ENCODE measurements at places on chromosomes 2 and 18.

- no peak for DNase-seq
These were observed 34.8 kb upstream of the CCDC102B start for GRCh38 chr18:68763083-68763482.

DNA sequence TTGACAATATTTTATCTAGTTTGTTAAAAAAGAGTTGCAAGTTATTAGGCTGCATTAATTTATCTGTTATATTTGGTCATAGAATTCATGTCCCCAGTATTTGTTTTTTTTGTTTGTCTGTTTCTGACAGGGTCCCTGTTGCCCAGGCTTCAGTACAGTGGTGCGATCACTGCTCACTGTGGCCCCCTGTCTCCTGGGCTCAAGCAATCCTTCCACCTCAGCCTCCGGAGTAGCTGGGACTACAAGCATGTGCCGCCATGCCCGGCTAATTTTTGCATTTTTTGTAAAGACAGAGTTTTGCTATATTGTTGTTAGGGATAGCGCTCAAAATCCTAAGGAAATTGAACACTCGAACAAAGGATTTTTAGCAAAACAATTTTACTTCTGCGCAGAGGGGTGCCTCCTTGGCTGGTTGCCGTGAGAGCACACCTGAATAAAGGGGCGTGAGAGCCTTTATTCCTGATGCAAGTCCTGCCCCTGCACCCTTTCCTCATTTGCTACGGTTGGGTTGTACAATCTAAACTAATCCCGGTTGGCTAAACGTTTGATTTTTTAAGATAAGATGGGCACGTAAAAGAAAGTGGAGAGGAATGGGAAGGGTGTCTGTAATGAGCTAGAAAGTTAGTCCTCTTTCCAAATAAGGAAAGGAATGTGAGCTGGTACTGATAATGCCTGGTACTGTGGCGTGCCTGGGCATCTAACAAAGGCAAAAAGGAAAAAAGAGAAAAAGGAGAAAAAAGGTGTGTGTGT lies 65.5 kb downstream of the COMMD1 start:
- DNase-seq: no peak

DNA sequence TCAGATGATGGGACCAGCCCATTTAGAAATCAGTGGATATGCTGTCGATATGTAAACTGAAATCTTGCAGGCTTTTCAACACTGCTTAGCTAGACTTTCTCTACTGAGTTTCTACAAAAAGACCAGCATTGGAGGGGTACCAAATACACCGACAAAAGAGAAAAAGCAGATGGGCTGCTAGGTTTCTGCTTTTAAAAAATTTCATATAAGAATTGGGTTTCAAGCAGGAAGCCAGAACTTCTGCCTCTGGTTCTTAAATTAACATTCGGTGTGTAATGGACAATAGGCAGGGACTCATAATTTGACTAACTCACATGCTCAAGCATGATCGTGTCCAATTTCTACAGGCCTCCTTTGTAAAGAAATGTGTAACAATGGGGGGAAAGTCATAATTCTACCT lies 3.1 kb downstream of the ARL4C start:
- DNase-seq: no peak

DNA sequence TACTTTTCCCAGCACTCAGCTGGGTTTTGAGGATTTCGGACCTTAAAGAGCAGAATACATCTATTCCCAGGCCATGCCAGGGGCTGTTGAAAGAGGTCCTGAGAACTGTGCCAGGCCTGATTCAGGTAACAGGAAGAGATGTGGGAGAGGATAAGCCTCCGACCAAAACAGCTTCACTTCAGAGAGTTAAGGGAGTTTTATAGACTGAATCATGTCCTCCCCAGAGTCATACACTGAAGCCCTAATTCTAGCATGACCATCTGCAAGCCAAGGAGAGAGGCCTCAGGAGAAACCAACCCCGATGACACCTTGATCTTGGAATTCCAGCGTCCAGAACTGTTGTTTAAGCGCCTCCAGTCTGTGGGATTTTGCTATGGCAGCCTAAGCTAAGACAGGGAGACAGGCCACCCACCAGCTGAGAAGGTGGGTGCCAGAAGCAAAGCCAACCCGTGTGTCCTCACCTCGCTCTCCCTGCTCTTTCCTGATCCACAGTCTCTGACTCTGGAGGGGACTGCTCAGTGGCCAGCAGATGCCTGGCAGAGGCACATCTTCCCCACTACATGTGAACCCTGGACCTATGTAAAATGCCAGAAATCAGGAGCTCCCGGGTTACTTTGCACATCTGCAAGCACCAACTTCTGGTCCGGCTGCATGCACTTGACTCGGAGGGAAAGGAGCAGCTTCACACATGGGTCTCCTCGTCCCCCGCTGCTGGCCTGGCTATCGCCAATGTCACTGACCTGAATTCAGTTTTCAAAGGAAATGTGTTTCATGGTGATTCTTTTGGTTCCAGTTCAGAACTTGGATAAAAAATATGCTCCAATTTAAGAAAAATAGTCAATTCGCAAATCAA lies 116.8 kb upstream of the EPC2 start:
- no peak for DNase-seq

DNA sequence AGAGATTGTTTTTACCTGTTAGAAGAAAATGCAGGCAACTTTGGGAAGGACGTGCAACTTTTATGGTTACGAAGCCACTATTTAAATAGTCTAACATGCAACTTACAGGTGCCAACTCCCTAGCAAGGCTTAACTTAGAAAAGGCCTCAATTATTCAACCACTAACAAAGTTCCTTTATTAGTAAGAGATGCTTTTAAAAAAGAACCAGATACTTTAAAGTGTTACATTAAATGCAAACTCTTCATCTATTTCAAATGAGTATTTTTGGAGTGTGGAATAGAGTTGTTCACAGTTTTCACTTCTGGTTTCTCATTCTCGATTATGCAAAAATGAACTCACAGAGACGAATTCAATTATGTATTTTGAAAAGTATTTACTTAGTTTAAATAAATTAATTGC lies 51.7 kb downstream of the PELI1 start:
- no peak for DNase-seq

DNA sequence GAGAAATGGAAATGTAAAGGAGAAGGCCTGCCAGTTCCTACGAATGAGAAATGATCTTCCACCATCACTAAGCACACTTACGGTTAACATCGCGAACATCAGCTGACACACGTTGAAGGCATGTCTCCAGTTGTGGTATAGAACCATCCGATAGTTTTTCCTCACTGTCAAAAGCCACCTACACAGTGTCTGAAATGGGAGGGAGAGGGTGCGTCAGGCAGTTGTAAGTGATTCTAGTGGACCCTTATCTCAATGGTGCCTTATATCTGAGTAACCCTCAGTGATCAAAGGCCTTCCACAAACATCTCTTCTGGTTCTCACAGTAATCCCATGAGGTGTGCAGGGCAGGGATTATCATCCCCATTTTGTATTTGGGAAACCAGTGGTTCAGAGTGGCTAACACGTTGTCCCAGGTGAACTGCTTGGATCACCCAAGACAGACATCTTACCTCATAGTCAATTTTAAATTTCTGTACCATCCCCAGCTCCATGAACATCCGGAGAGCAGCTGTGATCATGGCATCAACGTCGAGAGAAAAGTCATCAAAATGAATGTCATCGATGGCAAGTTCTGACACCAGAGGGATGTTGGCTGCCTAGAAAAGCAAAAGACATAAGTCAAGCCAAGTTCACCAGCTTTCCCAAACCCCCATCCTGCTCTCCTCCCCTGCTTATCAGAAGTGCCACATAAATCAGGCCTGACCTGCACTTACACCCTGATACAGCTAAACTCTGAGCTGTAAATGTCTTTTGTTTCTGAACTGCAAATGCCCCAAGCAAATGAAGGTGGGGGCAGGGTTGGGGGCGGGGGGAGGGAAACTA lies 335.2 kb downstream of the AGPS start:
- no peak for DNase-seq

GRCh38 chr2:63343397-63344109 lies 244.7 kb downstream of the WDPCP start:
- DNase-seq: no peak
